PC-3 (cell line): ENCODE measurements at places on chromosomes 7 and 10.
A peak's percentile ranks its signal among the peaks of the same experiment; 100 is the strongest.

GRCh38 chr10:65943451-65943850 is 982.4 kb upstream of the LRRTM3 start:
- no peak for DNase-seq

DNA sequence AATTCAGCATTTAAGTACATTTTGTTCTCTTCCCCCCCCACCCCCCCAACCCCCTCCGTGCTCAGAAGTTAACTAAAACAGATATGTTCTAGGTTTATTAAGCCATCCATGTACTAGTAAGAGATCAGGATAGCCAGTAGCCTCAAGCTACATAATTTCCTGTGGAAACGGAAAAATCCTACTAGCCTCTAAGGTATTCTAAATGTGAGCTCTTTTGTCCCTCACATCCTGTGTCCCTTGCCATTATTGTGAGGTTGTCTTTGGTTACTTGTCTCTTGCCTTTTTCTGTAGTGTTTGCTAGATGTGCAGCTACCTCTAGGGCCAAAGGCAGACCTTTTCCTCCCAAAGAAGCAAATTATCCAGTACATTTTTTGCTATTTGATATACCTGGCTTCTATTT is 92.1 kb downstream of the BTRC start:
- no peak for DNase-seq

DNA sequence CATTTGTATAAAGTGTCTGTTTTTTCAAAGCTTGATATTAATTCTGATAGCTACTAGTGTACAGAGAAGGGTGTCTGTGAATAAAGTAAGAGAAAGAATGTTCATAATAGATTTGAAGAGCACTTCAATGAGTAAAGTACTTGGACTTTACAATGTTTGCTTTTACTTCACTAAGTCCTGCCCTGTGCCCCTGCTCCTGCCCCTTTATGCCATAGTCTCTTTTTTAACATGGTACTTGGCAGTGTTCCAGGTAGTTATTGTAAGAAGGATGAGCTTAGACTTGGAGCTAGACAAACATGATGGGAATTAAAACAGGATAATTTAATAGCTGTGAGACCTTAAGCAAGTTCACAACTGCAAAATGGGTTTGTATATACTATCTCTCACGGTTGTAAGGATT is 41.0 kb downstream of the ZEB1 start:
- peak; percentile 45 for DNase-seq

- no peak for DNase-seq
Observed at GRCh38 chr10:42755028-42755451, 27.6 kb upstream of the BMS1 start.

DNA sequence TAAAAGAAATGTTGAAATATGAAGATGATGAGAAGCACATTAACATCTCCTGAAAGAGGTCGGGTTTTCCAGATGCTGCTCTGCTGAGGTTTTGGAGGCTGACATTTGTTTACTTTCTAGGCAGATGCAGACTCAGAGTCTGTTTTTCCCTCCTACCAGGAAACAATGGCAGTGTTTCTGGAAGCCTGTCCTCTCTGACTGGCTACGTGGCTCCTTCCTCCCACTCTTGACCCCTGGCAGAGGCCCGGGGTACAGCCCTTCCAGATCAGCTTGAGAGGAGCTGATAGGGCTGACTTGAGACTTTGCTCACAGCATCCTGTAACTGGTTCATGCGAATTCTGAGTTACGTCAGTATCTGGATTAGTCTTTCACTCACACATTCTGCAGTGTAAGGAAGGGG is 41.1 kb upstream of the IL15RA start:
- no peak for DNase-seq

DNA sequence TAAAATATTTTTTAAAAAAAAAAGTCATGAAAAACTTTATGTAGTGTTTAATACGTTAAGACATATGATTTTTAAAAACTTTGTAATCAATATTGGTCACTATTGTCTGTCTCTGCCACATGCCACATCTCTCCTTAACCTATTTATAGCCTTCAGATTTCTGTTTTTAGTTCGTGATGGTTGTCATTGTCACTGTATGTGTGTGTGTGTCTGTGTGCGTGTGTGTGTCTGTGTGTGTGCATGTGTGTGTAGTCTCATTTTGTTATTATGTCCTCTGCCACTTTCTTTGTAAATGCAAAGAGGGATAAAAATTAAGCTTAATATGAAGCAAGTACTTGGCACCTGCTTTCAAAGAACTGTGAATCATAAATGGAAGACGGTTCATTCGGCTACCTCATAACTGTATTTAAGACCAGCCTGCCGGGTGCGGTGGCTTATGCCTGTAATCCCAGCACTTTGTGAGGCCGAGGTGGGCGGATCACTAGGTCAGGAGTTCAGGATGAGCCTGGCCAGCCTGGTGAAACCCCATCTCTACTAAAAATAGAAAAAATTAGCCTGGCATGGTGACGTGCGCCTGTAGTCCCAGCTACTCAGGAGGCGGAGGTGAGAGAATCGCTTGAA is 354.0 kb downstream of the ARL4A start:
- DNase-seq, result no peak

DNA sequence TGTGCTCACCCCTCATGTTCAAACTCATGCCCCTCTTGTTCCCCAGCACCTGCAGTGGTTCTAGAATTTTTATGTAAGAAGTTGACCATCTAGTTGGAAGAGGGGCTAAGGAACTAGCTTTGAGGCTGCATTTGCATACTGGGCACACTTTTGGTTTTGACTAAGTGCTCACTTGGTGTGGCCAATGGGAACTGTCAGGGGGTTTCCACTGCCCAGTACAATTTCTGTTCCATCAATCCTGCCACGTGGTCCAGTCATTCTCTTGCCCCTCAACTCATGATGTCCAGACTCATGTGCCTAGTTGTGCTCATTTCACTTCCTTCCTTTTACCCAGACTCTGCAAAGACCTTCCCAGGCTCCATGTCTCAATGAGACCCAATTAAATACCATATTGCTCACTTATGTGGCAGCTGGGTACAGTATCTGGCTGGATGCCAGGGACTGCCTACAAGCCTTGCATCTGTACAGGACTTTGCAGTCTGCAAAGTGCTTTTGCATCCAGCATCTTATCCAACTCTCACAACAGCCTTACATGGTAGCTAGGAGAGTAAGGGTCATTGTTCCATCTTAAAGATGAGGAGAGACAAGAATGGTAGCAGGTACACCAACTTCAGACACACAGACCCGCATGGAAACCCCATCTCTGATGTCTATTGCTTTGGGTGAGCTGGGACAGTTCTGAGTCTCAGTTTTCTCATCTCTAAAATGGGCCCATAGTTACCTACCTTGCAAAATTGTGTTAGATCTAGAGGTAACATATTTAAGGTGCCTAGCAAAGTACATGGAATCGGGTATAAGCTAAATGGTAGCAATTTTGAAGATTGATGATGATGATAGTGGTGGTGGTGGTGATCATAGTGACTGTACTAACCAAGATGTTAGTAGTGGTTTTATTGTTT is 30.1 kb upstream of the KCNMA1 start:
- DNase-seq, result no peak

- DNase-seq, result no peak
Observed at GRCh38 chr10:34247560-34247959, 567.5 kb downstream of the PARD3 start.

DNA sequence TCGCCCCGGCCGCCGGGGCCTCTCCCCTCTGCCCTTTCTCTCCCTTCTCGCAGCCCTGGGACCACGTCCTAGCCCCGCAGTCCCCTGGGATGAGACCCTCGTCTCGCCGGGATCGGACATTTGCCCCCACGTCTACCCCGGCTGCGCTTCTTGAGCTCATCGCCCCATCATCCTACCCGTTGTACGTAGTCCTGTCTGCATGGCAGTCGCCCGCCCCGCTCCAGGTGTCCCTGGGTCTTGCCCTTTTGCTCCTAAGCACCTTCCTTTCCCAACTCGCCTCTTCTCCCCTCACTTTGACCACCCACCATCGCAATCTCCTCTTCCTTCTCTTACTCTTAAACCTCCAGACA is 582 bp downstream of the TPST1 start:
- DNase-seq, result no peak

GRCh38 chr7:157470701-157471131 is 133.9 kb downstream of the DNAJB6 start:
- DNase-seq, result no peak

DNA sequence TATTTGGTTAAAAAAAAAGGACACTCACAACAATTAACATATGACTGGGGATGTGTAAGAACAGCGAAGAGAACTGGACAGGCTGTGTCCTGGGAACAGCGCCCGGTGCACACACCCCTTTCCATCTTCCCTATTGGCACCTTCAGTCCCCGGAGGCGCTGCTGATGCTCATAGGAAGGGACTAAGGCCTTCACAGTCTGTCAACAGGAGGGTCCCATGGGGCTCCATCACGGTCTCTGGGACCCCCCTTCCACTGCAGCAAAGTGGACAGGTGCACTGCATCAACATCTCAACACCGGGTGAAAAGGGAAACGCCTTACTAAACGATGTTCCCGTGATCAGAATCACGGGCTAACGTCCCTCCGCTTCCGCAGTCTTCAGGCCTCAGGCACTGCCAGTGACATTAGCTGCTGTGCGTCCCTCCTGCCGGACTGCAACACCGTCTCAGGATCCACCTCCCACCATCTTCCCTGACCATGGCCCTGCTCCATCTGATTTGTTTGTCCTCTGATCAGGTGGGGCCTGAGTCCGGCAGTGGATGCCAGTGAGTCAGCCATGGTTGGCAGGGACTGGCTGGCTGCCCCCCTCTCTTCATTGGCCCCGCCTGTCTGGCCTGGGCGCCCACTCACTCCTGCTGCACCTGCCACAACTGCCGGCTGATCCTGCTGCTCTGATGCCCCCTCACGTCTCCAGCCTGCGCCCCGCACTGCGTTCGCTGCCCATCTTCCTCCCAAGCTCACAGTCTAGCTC is 614.7 kb downstream of the DNAJB6 start:
- peak; percentile 4 for DNase-seq

DNA sequence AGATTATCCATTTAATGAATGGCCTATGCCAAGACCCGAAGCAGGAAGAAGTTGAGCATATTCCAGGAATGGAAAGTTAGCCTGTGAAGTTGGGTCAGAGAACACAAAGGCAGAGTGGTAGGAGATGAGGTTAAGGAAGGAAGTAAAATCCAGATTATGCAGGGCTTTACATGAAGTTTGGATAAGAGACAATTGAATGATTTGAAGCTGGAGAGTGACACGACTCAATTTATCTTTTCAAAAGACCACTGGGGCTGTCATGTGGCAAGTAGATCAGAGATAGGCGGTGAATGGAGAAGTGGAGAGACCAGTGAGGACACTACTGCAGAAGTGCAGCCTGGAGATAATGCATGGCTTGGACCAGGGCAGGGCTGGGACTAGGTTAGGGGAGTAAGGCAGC is 7.2 kb upstream of the CNOT4 start:
- DNase-seq, result no peak

- no peak for DNase-seq
Observed at GRCh38 chr7:120933475-120933874, 17.1 kb upstream of the ING3 start.

DNA sequence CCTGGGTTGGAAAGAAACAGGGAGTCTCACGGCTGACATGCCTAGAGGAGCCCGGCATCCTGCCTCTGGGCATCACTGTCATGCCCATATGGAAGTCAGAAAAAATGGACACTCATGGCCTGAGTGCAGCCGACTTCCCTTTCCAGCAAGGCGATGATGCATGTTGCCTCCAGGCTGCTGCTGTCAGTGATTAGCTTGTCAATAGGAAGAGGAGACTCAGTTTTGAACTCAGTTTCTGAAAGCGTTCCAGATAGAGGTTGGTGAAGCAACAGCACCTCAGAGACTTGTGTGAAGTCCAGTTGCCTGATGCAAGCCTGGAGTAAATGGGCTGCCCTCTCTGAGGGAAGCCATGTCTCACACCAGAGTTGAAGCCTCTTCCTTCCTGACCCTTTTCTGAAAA is 148.4 kb downstream of the TPST1 start:
- no peak for DNase-seq

GRCh38 chr7:31788445-31788844 is 101.4 kb downstream of the PPP1R17 start:
- DNase-seq, result no peak

DNA sequence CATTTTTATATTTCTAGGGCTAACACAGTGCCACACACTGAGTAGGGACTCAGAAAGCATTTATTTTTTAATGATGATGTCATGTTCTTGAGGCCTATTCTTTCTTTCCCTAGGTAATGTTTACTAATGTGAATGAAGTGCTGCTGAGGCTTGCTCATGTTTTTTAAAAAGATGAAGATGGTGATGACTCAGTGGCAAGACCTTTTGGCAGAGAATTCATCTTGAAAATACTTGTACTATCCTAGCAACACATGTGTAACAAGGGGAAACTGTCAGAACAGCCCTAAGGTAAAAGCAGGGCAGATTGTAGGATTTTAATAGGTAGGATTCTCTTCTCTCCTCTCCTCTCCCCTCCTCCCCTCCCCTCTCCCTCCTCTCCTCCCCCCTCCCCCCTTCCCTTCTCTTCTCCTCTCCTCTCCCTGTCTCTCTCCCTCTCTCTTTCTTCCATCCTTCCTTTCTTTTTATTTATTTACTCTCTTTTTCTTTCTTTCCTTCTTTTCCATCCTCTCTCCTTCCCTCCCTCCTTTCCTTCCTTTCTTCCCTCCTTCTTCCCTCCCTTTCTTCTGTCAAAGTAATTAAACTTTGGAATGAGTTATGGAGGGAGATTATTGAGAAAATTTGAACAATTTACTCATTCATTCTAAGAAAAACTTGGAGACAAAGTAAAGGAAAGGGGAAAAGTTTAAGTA is 75.3 kb downstream of the ZNF92 start:
- peak; percentile 88 for DNase-seq

- DNase-seq, result peak; percentile 67
Observed at GRCh38 chr10:21432266-21432665, 93.2 kb downstream of the SKIDA1 start.

DNA sequence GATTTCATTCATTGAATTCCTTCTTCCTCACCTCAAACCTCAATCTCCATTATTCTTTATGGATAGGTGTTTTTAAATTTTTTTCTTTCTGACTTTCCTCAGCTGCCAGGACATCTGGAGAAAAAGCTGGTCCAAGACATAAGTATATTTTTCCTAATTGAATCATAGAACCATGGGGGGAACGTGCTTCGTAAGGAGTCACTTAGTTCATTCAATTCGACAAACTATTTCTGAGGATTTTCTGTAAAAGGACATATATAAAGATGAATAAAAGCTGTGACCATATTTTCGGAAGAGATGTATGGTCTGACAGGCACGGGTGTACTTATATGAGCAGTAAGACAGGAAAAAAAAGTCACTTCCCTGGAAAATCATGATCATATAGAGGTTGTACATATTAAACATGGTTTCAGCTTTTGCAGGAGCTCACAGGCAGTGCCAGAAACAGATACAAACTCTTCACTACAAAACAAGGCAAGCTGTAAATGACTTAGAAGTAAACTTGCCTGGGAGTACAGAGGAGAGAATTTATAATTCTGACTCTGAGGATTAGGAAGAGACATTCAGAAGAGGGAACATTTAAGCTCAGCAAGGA is 88.2 kb upstream of the EGR2 start:
- DNase-seq, result no peak

DNA sequence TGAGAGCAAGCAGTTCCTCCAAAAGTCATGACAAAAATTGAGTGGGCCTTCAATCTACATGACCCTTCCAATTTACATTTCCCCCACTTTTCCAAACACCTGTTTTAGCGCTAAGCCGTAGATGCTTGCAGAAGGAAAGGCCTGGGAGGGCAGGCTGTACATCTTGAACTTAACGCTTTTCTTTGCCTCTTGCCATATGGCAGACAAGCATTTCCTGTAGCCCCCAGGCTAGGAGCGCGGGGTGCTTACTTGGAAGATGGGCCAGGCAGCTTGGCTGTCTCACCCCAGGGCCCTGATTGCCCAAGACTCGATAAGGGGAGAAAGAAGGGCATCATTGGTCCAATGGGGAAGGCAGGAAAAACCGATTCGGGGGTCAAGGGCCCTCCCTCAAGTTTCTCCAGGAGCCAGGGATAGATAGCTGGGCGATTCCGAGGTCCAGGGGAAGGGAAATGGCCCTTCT is 1.8 kb downstream of the HOXA10 start:
- no peak for DNase-seq
